ENCODE measurements at places on chromosomes 2 and 18. TPM values are rescaled to one million over a fixed set of nuclear protein-coding genes. Genes with fewer than 3 reads are reported as not detected.

GRCh38 chr2:102621630-102622029 is 2.3 kb downstream of the SLC9A2 start:
- no peak for DNase-seq

DNA sequence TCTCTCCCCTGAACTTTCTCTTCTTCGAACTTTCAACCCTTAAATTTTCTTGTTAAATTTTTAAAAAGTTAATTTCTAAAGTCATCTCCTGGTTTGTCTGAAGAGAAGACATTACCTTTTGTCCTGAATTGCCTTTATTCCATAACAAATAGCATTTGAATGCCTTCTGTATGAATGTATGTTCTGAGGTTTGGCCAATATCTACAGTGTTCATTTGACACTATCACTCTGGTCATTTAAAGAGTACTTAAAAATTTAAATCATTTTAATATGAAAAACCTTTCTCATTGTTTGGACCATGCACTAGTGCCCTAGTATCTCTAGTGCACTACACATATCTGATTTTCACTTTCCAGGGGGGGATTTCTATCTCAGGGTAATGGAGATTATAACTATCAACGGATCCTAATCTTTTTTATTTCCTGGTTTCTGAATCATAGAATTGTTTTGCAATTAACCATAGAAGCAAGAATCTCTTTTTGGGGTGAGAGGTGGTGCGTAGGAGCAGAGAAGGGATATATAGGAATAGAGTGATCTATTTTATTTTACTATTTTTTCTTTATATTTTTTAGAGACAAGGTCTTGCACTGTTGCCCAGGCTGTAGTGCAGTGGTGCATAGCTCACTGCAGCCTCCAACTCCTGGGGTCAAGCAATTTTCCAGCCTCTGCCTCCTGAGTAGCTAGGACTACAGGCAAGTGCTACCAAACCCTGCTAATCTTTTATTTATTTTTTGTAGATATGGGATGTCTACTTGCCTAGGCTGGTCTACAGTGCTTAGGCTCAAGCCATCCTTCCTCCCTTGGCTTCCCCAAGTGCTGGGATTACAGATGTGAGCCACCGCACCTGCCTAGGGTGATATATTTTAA is 25.5 kb downstream of the TANC1 start:
- no peak for DNase-seq

GRCh38 chr2:237035781-237036475 is 49.8 kb upstream of the COPS8 start:
- no peak for DNase-seq

DNA sequence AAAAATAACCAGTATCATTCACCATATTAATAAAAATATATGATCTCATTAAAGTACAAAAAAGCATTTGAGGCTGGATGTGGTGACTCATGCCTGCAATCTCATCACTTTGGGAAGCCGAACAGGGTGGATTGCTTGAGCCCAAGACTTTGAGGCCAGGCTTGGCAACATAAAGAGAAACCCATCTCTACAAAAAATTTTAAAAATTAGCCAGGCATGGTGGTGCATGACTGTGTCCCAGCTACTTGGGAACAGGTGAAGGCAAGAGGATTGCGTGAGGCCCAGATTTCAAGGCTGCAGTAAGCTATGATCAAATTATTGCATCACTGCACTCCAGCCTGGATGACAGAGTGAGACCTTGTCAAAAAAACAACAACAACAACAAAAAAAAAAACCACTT is 75.9 kb downstream of the RAD51AP2 start:
- DNase-seq: no peak

- DNase-seq: peak; percentile 61
These were observed at the start of gene FER1L5 for GRCh38 chr2:96642564-96643360. Gene FER1L5, plus strand, starts transcription at chr2:96642764. Its CDS starts 73 bp downstream, at chr2:96642837.

GRCh38 chr2:237708065-237708398 is 80.6 kb downstream of the LRRFIP1 start:
- no peak for DNase-seq

DNA sequence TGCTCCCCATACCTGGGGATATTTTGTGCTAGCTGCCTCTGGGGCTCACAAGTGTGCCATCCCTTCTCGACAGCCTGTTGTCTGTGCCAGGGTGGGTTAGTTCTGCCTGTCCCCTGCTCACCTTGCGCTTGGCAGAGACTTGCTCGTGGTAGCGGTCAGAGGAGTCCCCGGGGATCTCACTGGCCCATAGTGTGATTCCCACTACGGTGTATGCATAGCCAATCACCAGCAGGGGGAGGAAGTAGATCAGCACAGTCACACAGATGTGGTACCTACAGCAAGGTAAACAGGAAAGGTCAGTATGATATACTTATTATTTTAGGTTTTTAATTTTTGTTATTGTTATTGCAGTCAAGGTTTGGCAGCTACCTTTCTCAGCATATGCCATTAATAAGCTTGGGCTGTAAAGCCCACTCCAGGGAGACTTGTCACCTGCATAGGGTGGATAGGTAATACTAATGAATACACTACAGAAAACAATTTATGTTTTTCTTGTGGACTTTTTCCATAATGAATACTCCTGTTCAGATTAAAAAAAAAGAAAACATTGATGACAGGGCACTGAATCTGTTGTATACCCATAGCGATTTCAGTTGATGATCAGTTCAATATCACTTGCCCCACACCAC is 95.2 kb downstream of the POLE4 start:
- no peak for DNase-seq

DNA sequence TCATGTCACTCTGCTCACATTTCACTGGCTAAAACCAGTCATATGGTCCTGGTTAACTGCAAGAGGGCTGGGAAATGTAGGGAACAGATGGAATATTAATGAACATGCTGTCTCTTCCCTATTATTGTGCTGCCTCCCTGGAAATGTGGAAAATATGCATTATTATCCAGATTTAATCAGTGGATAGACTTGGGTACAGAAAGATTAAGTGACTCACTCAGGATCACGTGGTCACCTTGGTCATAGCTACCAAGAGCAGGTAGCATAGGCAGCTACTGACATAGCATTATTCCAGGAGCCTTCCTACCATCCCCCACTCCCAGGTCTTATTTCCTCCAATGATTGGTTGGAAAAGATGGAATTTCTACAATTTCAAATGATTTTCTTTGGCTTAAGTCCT is 141.1 kb downstream of the HRH4 start:
- no peak for DNase-seq

GRCh38 chr2:106160786-106161261 is 33.3 kb downstream of the UXS1 start:
- no peak for DNase-seq

The AP1S3 gene
- 52.7 TPM for total RNA-seq
